ENCODE measurements at places on chromosomes 2 and 18.
A peak's percentile ranks its signal among the peaks of the same experiment; 100 is the strongest.

DNA sequence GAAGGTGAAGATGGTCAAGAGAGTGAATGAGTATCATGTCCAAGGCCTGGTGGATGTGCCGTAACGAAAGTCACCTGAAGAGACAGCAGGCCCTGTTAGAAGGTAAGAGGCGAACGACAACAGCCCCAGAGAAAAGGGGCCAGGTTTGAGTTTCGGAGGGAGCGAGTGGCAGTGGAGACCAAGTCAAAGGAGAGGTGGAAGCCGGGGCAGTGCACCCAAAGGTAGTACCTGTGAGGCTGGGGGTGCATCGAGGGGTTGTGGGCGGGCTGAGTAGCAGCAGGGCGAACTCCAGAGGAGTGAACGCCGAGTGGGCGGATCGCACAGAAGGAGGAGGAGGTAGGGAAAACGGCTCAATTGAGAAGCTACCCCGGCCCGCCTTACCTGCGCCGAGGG lies 358 bp downstream of the USP37 start:
- peak; percentile 60 for DNase-seq

DNA sequence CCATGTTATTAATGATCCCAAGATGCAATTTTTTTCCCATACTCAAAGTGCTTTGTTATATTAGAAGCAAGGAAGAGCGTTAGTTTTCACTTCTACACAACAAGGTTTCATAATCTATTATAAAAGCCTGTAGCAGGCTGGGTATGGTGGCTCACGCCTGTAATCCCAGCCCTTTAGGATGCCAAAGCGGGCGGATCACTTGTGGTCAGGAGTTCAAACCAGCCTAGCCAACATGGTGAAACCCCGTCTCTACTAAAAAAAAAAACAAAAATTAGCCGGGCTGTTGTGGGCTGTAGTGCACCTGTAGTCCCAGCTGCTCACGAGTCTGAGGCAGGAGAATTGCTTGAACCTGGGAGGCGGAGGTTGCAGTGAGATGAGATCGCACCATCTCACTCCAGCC lies 19.0 kb upstream of the SERPINB2 start:
- DNase-seq = no peak

DNA sequence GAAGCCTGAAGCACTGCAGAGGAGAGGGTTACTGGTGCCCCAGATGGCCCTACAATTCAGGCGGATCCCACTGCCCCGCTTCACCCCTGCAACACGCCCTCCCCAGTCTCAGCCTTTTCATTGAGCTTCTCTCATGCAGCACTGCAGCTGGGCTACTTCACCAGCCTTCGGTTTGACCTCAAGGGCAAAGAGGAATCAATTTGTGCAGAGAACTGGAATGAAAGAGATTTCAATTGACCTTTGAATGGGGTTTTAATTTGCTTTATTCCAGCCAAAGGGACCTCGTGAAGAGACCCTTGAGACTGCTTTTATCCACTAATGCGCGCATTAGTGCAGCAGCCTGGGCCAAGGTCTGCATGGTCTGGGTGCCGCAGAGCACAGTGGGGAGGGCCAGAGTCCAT lies 8.8 kb upstream of the POMC start:
- no peak for DNase-seq

GRCh38 chr2:148593421-148593820 lies 51.1 kb upstream of the EPC2 start:
- no peak for DNase-seq

DNA sequence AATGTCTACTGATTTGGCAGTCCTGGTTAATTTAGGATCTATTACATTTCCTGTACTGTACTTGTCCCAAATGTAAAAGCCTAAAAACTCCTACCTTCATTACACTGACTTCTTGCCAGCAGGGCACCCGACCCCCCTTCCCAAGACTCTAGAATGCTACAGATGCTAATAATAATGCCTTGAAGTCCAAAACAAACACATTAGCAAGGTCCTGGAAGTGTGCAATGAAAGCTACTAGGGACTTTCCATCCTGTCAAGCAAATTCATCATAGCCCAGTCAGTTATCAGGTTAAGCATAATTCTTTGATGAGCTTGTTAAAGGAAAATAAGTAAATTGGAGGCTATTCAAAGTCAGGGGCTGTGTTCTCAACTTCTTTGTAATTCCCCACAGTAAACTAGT lies 115.3 kb upstream of the RBBP8 start:
- no peak for DNase-seq

DNA sequence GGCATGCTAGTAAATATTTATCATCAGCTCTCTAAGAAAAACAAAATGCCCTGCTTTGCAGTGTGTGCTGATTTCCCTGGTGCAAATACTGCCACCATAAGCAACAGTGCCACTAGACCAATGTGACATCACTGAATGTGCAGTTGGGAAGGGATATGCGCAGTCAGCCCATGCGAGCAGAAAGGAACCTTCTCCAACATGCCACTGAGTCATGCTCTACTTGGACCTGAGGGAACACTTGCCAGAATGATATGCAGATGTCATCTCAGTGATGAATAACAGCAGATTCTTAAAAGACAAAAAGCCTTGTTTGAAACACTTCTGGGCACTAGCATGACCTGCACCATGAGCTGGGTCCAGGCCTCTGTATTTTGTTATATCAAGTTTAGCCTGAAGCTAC lies 55.3 kb upstream of the REL start:
- no peak for DNase-seq

- DNase-seq = no peak
Observed at GRCh38 chr18:76547296-76547695, 52.3 kb upstream of the ZNF516 start.

- DNase-seq = no peak
Observed at GRCh38 chr2:144300632-144301031, 219.3 kb downstream of the ZEB2 start.

GRCh38 chr2:121707920-121708361 lies 28.7 kb downstream of the NIFK start:
- no peak for DNase-seq

DNA sequence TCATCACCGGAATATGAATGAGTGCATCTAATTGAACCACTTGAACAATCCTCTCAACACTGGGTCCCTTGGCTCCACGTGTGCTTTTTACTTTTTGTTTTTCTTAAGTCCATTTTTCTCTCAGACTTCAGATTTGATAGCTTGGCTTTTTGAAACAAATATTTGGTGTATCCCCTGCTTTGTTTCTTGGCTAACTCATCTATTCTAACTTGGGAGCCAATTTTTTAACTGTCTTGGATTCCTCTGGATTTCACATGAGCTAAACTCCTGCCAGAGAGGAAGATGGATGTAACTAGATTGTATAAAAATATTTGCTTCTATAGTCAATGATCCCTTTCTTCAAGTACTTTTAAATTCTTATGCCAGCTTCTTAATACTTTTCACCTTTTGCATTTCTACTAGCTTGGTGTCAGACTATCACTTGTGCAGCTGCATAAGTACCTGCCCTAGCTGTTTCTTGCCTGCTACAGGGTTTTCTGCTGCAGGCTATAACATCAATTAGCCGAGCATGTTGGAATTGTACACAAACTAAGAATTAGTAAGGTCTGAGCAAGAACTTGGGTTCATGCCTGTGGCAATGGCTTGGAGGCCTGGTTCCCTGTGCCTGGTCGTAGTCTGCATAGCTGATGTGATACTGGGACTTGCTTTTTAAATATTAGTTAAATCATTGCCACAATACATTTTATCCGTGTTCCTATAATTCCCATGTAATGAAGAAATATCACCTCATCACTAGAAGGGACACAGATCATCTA lies 281.5 kb downstream of the EN1 start:
- DNase-seq = no peak

DNA sequence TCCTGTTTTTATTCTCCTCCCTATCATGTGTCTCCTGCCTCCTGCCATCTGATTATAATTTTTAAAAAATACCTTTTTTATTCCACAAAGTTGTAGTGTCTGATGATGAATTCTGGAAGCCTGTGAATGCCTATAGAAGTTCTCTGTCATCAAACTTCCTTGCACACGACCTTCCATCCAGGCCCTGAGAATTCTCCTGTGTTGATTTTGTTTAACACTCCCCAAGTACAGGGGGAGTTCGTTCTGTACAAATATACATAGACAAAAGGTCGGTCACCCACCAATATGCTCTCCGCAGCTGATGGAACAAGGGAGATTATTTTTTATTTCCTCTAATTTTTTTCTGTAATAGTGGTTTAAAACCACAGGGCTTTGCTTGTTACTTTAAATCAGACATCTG lies 232.5 kb downstream of the PIEZO2 start:
- DNase-seq = no peak

GRCh38 chr2:144824306-144825080 lies 304.6 kb upstream of the ZEB2 start:
- no peak for DNase-seq

GRCh38 chr2:75548036-75548573 lies 12.6 kb downstream of the EVA1A start:
- DNase-seq = no peak

DNA sequence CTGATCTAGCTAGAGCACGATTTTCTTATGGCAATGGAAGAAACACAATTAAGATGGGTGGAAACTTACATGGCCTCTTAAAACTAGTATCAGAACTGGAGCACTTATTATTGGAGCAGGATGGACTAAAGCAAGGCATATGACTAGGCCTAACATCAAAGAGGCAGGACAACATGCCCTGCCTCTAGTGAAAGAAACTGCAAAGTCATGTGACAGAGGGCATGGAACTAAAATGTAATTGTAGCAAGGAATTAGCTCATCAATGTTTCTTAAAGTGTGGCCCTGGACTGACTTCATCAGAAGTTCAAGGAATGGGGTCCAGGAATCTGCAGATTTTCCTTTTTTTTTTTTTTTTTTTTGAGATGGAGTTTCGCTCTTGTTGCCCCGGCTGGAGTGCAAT lies 5.3 kb upstream of the EIF2AK3 start:
- DNase-seq = no peak

- DNase-seq = no peak
Observed at GRCh38 chr2:9937968-9938367, 13.5 kb upstream of the GRHL1 start.

GRCh38 chr2:176562359-176563078 lies 293.3 kb downstream of the MTX2 start:
- DNase-seq = no peak

DNA sequence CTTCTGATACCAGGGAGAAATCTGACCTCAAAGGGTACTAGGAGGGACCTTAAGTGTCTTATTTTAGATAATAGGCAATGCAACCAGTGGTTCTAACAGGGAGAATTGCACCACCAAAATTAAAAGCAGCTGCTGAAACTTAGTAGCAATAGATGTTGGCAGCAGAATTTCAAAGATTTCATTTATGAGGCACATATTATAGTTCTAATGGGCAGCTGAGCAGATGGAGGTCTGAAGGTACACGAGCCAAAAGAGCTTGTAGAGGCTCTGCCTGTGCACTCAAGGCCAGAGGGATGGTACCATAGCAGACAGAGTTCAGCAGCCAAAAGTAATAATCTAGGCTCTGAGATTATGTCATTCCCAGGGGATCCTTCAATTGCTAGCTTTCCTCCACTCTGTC lies 87.3 kb upstream of the NCKAP5 start:
- DNase-seq = no peak

DNA sequence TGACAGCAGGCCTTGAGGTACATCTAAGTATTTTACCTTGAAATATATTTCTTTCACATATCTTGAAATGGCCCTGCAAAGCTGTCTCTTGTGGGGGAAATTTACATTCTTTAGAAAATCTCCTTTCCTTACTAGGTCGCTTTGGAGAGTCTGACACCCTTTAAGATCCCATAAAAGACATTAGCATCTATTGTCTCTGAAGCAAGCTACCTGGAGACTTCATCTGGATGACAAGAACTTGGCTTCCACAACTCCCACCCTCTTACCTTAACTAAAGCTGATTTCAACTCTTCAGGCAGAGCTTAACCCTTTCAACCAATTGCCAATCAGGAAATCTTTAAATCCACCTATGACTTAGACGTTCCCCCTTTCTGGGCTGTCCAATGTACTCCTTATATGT lies 219.3 kb downstream of the PIEZO2 start:
- no peak for DNase-seq
